ENCODE measurements at places on chromosomes 4 and X. TPM values are rescaled to one million over a fixed set of nuclear protein-coding genes. Genes with fewer than 3 reads are reported as not detected.
A peak's percentile ranks its signal among the peaks of the same experiment; 100 is the strongest.

Gene RASL11B
- 3.7 TPM for total RNA-seq

Gene GABRE
- total RNA-seq = 30.3 TPM

Gene MAP7D2
- total RNA-seq = 0.78 TPM

- no peak for DNase-seq
Measured at GRCh38 chrX:133454491-133454914, 39.2 kb upstream of the GPC4 start.

DNA sequence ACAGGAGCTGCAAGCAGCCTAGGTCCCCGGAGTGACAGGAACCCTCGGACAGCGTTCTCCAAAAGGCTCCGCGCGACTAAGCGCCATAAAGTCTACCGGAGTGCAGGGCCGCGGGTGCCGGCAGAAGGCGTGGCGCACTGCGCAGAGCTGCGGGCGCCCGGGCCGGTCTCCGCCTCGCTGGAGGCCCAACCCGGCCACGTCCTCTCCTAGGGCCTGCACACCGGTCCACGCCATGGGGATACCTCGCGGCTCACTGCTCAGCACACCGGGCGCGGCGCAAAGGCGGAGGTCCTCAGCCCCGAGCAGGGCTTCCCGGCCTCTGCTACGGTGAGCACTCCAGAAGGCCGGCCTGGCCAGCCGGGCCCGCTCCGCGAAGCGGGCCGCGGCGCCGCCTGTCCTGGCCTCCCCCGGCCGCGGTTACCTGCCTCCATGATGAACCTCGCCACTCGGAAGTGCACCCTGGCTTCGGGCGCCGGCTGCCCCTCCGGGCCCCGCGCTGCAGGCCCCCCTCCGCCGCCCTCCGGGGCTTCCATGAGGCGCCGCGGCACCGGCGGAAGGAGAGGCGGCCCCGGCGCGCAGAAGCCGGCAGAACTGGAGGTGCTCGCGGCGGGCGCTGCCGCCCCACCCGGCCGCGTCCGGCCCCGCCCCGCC, at the start of gene CCNQ:
Gene CCNQ (minus strand): TSS at position 599 of the 651 bp plus-strand sequence. CDS start 66 bp downstream, at position 533.
- no peak for DNase-seq

Gene MMRN1
- 3.7 TPM for total RNA-seq

Gene PAGE2
- not detected for total RNA-seq

GRCh38 chr4:10077483-10078335, 38.9 kb downstream of the WDR1 start:
- DNase-seq = no peak

- no peak for DNase-seq
Measured at GRCh38 chr4:163077680-163078079, 89.0 kb downstream of the NAF1 start.

- DNase-seq = peak; percentile 83
Measured at GRCh38 chr4:82462415-82462831, 32.0 kb downstream of the ENOPH1 start.

Gene HELT
- total RNA-seq = not detected

Gene ITIH6
- total RNA-seq = not detected

Gene HS3ST1
- total RNA-seq = 1.4 TPM
